ENCODE measurements at places on chromosomes 5 and 9.

- no peak for DNase-seq
Observed at GRCh38 chr9:86027767-86028166, 71.6 kb downstream of the GOLM1 start.

- DNase-seq, result no peak
Observed at GRCh38 chr9:96009690-96010472, 134.4 kb downstream of the ERCC6L2 start.

DNA sequence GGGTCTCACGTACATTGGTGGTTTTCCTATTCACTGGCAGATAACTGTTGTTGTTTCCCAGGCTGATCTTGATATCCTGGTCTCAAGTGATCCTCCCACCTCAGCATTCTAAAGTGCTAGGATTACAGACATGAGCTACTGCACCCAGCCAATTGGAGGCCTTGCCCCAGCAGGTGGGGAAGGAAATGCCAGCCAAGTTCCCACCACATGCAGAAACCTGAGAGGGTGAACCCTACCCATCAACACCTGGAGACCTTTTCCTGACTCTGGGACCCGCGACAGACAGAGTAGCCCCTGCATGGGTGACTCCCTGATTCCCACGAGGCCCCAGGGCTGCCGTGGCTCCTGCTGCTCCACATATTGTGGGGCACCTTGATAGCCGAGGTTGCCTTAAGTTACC, 107.7 kb downstream of the GDA start:
- DNase-seq, result no peak

- no peak for DNase-seq
Observed at GRCh38 chr5:174259696-174260420, 214.4 kb downstream of the NSG2 start.

DNA sequence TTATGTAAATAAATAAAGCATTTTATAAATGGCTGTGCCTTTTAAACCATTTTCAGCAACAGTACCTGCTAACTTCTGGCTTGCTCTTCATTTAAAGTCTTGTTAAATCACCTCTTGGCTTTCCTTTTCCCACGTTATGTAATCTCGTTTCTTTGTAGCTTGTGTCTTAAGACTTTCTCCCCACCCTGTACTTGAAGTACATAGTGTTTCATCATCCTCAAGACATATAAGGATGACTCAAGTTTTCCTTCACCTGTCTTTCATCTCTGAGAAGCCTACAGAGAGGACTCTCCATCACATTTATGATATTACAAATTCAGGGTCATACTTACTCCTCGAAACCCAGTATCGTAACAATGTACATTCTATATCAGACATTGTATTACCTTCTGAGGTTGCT, 33.9 kb downstream of the PRELID2 start:
- DNase-seq, result no peak

DNA sequence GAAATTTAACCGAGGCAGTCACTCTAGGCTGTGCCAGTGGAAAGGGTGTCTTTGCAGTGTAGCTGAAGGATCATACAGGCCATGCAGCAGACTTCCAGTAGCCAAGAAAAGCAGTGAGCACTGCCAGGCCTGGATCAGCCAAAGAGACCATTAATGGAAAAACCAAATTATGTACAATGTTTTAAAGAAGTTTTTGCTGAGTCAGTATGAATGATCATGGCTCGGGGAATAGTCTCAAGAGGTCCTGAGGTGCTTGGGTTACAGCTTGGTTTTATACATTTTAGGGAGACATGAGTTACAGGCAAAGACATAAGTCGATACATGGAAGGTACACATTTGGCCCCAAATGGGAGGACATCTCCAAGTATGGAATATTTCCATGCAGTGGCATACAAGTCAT, 141.3 kb downstream of the YTHDC2 start:
- DNase-seq, result no peak

DNA sequence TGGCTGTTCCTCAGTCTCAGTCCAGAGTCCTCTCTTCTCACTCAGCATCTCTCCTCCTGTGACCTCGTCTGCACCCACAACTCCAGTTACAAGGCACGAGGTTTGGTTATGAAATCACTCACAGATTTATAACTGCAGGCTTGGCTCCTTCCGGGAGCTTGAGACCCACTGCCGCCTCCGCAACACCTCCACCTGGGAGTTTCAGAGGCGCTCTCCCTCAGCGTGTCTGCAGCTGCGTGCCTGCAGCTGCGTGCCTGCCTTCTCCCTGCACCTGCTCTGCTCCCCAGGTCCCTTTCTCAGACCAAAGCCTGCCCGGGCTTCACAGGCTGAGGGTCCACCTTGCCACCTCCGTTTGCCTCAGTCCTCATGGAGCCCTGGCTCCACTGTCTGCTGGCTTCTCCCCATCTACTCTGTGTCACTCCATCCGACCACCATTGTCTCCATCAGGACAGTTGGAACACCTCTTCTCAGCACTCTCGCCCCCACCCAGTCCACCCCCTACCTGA, 51.5 kb downstream of the HRH2 start:
- no peak for DNase-seq

- no peak for DNase-seq
Observed at GRCh38 chr5:62334082-62334481, 28.1 kb downstream of the KIF2A start.

- DNase-seq, result peak; percentile 52
Observed at GRCh38 chr5:75337366-75338021, 474 bp downstream of the HMGCR start.

- no peak for DNase-seq
Observed at GRCh38 chr9:132546148-132547051, 36.0 kb upstream of the BARHL1 start.

- no peak for DNase-seq
Observed at GRCh38 chr5:79738349-79738748, 48.7 kb downstream of the CMYA5 start.

- no peak for DNase-seq
Observed at GRCh38 chr5:22970956-22971618, 117.9 kb upstream of the CDH12 start.

GRCh38 chr9:27712806-27713205, 139.5 kb upstream of the C9orf72 start:
- DNase-seq, result no peak

GRCh38 chr9:92963831-92964606, 16.7 kb downstream of the FGD3 start:
- peak; percentile 54 for DNase-seq

DNA sequence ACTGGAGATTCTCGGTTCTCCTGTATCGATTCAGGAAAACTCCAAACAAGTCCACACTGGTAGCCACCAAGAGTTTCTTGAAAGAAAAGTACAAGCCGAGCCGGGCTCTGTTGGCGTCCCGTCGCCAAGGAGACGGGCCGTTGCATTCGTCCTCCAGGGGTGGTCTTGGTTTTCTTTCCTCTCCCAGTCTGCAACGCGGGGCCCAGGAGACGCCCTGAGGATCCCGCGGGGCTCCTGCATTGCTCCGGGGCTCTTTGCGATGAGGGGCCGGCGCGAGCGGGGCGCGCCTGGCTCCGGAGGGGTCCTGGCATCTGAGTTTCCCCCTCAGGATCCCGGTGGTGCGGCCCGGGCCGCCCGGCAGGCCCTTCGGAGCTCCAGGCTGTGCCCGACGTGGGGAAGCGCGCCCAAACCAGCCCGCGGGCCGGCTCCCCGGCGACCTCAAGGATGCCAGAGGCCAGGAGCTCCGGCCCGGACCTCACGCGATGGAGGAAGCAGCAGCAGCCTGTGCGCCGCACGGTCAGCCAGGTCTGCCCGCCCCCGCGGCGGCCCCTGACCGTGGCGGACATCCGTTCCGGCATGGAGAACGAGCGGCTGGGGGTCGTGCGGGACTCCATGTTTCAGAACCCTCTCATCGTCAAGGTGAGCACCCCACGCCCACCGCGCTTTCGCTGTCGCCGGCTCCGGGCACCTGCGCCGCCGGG, at the start of gene CFAP77:
Gene CFAP77 (plus strand): TSS at position 384 of the 701 bp plus-strand sequence. CDS start 61 bp downstream, at position 445.
- no peak for DNase-seq

DNA sequence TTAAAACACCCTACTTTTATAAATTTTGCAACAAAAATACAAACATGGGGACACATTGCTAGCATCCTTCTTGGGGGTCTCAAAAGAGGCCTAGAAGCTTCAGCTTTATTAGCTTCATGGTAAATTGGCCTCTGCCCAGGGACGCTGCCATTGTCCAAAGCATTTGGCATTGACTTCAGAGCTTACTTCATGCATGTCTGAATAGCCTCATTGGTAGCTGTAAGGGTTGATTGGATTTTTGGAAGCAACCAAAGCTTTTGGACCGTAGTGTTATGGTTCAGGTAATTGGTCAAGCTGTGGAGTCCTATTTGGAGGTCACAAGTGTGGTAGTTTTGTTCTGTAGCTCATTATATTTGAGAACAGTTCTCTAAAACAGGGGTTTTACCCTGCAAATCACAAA, 411.7 kb upstream of the SLC24A2 start:
- DNase-seq, result no peak

DNA sequence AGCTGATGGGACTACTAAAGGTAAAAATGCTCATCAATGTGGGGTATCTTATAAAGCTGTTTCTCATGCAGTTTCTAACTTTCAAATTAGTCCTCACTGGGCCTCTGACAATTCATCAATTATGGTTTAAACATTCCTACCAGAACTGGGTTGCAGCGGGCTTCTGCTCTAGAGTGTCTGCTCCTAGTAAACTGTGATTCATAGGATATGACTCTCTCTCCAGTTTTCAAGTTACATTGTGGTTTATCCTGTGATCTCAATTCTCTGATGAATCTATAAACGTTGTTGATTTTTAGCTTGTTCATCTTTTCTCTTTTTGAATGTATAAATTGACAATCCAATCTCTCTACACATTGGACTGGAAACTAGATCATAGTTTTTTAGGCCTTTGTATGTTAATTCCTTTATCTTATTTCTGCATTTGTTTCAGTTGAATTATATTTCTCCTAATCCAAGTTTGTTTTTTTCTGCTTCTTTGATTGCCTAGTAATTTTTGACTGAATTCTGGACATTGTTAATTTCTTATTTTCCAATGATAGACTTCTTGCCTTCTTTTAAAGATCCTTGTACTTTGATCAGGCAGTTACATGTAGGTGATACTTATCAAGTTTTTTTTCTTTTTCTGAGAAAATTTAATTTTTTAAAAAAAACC, 822.6 kb downstream of the TLE1 start:
- no peak for DNase-seq

- DNase-seq, result no peak
Observed at GRCh38 chr5:93623153-93623552, 40.1 kb downstream of the NR2F1 start.

DNA sequence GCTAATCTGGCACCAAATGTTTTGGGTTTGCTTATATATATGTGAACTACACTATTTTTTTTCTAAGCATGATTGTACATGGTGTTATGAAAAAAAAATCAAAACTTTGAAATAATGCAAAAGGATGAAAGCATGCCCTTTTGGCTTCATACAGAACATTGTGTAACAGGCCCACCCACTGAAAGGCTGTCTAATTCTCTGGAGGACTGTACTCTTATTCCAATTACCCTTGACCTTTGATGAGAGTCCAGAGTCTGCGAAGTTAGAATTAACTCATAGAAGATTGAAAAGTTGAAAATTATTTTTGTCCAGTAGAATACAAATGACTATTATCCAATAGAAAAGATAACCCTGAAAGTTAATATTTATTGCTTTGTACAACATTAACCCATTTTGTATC, 117.4 kb downstream of the ADAMTS12 start:
- DNase-seq, result no peak

All from Ammon's horn (tissue), 1 donor.